Right renal cortex interstitium (tissue), 3 donors: ENCODE measurements at places on chromosomes 3 and 15.

GRCh38 chr3:149967086-149967685 is 3.5 kb downstream of the PFN2 start:
- DNase-seq: no peak

GRCh38 chr3:118936811-118937210 is 97.8 kb downstream of the IGSF11 start:
- no peak for DNase-seq

- no peak for DNase-seq
These were observed 8.6 kb upstream of the TEX9 start for GRCh38 chr15:56356616-56357015.

DNA sequence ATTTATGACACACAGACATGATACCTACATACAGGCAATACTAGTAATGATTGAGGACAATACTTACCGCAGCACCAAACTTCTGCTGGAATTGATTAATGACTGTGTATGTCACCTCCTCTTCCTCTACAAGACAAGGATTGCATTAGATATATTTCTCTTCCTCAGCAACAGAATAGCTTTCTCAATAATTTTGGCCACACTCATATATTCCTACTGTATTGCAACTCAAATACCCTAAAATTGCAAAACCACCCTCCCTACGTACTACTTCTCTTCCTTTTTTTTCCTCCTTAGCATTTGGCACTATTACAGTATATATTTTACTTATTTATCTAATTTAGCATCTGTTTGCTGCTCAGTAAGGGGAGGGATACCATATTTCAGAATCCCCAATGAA is 14.8 kb downstream of the EXD1 start:
- DNase-seq: no peak

GRCh38 chr3:112233083-112233482 is 60.9 kb downstream of the SLC9C1 start:
- DNase-seq: no peak

DNA sequence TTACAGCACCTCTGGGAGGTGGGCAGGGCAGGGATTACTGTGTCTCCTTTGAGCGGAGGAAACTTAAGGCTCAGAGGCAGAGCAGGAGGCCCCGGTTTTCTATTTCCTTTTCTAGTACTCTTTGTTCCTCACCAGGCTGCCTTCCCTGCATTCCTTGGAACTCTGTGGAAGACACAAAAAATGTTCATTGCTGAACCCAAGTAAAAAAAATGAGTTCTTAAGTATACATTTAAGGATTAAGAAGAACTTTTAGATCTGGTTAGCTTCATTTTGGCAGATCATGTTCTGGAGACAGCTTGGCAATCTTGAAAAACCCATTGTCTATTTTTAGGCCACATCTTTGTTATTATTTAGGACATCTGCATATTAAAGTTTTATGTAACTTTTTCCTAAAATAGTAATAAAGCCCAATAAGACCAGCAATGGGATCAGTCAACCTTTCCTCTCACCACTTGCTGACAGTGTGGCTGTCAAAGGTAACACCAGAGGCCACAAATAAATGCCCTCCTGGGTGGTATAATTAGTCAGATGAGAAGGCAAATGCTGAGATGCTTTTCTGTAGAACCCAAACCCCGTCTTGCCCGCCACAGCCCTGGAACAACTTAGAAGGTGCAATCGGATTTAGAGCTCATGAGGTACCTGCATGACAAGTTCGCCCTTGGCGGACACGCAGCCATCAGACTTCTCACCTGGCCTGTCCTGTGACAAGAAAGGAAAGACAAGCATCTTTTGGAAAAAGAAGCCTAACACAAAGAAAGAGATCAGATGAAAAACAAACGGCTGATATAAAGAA is 97.2 kb downstream of the DGKG start:
- no peak for DNase-seq

GRCh38 chr3:88767746-88768145 is 339.7 kb upstream of the EPHA3 start:
- no peak for DNase-seq

DNA sequence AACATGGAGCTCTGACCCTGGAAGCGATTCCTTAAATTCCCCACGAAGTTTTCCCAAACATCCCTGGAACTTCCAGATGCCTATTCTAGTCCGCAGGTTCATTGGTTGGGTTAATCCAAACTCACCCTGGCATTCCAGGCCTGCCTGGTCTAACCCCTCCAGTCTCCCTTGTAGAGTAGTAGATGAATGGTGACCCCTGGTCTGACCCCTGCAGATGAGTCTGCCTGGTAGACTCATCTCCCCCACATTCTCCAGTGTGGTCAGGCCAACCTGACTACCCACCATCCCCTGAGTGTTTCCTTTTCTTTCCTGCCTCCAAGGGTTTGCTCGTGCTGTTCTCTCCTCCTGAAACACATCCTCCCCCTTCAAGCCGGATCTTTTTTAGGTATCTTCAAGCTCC is 10.8 kb upstream of the HRH1 start:
- no peak for DNase-seq

GRCh38 chr3:141268306-141268705 is 36.7 kb downstream of the PXYLP1 start:
- no peak for DNase-seq

- DNase-seq: no peak
These were observed 188.3 kb downstream of the LSAMP start for GRCh38 chr3:116256843-116257485.

DNA sequence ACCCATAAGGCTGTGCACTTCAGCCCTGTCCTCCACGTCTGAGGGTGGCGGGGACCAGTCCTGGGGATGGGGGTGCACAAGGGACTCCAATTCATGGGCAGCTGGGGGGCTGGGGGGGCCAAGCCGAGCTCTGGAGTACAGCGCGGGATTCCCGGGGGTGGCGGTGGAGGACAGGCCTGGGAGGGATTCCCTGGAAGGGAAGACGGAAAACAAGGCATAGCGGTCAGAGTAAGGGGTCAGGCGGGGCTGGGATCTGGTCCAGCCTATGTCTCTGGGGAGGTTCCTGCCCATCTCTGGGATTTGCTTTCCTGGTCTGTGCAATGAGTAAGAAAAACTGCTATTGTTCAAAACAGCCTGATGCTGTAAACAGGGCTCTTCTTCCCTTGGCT is 8.1 kb upstream of the IGDCC3 start:
- DNase-seq: no peak

GRCh38 chr3:81375921-81376320 is 385.5 kb downstream of the GBE1 start:
- DNase-seq: no peak

DNA sequence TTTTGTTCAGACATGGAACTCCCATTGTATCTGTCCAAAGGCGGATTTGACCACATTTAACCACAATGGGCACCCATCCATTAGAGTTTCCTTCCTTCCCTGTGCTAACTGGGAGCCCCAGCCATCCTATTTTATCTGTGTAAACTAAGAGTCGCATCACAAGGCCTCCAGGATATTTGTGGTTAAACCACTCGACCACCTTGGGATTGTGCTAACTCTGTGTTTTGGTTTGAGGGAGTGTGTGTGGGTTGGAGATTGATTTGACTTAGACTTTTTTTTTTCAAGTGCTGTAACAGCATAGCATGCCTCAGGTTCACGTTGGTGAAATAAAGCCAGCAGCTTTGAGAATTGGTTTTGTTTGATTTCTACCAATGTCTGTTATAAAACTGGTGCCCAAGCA is 100.4 kb upstream of the TP63 start:
- DNase-seq: no peak

- no peak for DNase-seq
These were observed 35.2 kb upstream of the PRICKLE2 start for GRCh38 chr3:64260431-64260830.

DNA sequence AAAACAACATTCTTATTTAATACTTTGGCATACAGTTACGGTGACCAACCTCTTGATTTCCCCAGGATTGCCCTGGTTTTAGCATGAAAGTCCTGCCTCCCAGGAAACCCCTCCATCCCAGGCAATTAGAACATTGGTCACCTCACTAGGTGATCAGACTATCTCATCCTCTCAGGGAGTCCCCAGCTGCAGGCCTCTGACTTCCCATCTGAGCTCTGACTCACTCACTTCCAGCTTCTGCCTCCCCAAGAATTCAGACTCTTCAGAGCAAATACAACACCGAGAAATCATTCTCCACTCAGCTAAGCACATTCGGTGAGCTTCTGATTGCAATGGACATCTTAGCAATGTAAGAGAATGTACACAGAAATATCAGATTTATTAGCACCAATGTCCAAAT is 92.4 kb upstream of the HES1 start:
- no peak for DNase-seq

- no peak for DNase-seq
These were observed 44.4 kb downstream of the ANXA2 start for GRCh38 chr15:60353245-60353920.
